ENCODE measurements at places on chromosomes 4 and X.

DNA sequence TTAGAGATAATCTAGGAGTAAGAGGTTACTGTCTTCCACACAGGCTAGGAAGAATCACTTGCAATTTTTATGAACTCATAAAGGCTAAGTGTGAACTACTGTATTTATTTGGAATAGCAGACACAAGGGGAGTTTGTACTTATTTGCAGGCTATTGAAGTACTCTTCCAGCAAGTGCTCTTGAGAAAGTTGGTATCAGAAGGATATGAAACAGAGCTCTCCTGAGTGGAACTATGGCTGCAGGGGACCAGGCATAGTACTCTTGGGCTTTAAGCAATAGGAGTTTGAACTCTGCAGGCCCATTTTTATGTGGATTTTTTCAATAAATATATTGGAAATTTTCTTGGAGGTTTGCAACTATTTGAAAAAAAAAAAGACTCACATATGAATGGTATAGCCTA lies 756.3 kb upstream of the ATOH1 start:
- DNase-seq: no peak

DNA sequence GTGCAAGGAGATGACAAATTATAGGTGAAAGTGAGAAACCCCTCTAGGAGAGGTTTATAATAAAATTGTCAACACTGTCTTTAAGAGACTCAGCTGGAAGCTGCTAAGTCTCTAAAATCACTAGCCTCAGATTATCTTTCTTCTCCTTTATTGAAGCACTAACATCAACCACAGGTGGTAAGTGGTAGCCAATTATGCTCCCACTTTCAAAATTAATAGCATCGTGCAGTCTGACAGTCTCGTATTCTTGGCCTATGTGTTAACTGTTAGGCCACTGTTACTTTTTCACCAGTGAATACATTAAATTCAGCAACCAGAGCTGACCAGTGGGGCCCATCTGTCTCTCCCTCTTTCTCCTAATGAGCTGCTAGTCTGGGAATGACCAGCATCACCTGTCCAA lies 674.1 kb downstream of the RAPGEF2 start:
- DNase-seq: no peak

- DNase-seq: peak; percentile 35
These were observed 332.7 kb downstream of the UNC5C start for GRCh38 chr4:95215991-95216605.

DNA sequence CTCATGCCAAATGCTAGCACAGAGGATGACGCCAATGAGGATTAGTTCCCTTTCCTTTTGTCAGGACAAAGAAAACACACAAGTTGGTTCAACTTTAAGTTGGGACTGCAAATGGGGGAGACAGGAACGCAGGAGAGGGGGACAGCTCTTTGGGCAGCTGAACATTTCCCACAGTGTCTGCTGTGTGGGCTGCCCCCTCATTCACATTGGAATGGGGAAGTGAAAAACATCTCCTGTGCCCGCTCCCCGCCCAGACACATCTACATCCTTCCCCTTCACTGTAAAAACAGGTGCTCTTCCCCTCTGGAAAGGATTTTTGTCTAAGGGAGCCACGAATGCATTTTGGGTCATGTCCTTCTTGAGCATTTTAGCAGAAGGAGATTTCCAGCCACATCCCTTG lies 44.5 kb upstream of the TBC1D9 start:
- DNase-seq: no peak

All from fibroblast of skin of scalp (primary cell).